BE2C (cell line): ENCODE measurements at places on chromosomes 16 and 17.

GRCh38 chr16:57541754-57542435 lies 548 bp upstream of the ADGRG5 start:
- no peak for DNase-seq

DNA sequence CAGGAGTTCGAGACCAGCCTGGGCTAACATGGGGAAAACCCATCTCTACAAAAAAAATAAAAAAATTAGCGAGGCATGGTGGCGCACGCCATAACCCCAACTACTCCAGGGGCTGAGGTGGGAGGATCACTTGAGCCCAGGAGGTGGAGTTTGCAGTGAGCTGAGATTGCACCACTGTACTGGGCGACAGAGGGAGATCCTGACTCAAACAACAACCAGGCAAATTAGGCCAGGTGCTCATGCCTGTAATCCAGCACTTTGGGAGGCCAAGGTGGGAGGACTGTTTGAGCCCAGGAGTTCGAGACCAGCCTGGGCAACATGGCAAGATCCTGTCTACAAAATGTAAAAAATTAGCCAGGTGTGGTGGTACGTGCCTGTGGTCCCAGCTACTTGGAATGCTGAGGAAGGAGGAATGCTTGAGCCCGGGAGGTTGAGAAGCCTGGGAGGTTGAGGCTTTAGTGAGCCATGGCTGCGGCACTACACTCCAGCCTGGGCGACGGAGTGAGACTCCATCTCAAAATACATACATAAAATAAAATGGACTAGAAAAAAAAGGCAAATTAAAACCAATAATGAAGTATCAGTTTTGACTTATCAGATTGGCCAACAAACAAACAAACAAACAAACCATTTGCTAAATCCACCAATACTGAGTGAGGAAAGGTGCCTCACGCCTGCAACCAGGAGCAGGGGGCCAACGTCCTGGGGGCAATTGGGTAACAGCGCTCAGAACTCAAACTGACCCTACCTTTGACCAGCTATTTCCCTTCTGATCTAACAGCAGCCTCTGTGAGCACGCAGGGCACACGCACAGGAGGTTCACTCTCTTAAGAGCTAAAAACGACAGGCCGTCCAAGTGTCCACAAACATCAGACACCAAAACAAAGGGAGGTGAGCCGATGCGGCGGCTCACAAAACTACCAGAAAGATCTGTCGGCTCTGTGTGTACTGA lies 19.4 kb upstream of the FASN start:
- DNase-seq, result no peak

DNA sequence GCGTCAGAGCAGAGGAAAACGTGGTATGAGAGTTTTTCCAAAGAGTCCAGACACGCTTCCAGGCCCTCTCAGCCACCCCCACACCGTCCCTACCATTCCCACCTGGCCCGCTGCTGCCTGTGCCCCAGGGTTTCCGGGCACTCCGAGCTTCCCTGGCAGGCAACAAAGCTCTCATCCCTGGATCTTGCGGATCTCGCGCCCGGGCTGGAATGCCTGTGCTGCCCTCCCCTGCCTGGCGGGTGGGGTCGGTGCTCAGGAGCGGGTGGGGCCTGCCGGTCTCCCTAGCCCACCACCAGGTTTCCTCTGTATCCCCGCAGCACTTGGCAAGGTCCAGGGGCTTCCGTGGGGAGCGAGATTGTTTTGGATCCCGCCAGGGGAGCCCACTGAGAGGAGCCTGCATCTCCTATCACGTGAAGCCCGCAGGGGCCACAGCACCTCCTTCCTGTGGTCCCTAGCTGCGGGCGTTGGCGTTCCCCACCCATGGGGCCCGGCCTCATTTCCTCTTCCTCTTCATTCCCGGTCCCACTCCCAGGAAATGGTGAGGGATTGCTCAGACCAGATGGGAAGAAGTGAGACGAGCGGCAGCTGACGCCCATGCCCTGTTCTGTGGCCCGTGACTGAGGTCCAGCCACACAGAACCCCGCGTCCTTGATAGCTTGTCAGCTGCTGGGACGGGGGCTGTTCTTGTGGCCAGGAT lies 11.0 kb downstream of the TBC1D24 start:
- no peak for DNase-seq

GRCh38 chr17:66518677-66519076 lies 216.3 kb downstream of the PRKCA start:
- no peak for DNase-seq

DNA sequence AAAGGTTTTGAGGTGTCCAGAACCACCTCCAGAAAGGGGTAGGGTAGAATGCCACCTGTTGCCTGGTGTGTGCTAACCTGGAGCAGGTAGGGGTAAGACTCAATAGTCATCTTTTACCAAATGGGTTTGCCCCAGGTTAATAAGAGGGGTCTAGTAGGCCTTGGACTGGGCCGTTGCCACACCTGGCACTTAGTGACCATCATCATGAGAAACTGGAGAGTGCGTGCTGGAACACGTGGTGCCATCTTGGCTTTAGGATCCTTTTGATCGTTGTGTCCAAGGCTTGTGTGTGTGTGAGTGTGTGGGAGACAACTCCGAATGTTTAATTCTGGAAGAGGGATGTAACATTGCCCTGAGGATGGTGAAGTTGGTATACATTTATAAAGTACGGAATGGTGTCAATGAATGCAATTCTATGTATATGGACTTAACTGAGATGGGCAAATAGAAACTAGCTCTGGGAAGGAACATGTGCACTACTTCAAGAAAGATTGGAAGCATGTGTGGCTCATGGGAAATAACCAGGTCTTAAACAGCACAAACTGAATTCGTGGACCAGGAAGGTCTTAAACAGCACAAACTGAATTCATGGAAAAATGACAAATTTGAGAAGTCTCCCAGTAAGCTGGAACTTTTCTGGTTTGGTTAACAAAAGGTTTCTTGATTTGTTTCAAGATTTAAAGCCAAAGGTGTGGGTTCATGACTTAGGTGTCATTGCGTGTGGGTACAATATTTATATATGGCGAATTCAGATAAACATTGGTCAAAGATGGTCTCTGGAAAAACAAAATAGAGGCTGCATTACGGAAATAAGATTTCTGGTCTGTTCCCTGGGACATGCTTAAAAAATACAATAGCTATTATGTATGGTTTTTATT lies 7.2 kb downstream of the FUS start:
- no peak for DNase-seq

DNA sequence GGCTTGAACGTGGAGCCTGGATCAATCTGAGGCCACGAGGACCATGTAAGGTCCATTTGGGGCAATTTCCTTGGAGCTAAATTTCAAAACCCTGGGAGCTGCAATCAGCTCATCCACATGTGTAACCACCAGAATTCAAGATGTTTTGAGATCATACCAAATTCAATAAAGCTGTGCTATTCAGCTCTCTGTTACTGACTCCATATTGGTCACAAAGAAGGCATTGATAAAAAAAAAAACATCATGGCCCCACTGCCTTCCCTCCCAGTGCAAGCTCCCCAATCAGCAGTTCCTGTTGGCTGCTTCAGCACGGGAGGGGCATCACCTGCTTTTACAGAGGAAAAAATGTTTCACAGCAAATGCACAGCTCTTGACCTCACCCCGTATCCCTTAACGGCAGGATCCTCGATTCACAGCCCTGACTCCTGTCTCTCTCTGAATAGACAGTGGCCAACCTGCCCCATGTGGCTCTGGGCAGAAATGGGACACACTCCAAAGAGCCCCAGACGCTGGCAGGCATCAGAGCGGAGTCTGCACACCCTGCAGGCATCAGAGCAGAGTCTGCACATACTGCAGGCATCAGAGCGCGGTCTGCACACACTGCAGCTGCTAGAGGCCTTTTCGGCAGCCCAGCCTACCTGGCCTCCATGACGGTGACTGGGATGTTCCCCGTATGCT lies 37.1 kb downstream of the FANCA start:
- DNase-seq, result peak; percentile 79

- no peak for DNase-seq
These were observed 67.5 kb downstream of the SEC14L1 start for GRCh38 chr17:77208217-77208808.

DNA sequence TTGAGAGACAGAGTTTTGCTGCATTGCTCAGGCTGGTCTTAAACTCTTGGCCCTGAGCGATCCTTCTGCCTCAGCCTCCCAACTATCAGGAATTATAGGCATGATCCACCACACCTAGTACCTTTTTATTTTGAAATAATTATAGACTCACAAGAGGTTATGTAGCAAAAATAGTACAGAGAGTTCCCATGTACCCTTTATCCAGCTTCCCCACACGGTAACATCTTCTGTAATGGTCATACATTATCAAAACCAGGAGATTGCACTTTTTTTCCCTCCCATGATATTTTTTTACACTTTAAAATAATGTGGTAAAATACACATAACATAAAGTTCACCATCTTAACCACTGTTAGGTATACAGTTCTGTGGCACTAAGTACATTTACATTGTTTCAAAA lies 28.8 kb upstream of the CACNG4 start:
- no peak for DNase-seq

GRCh38 chr16:15573274-15573895 lies 69.6 kb downstream of the MARF1 start:
- DNase-seq, result no peak

GRCh38 chr17:53979991-53980390 lies 157.3 kb downstream of the KIF2B start:
- DNase-seq, result no peak

GRCh38 chr17:68674029-68674925 lies 73.1 kb upstream of the FAM20A start:
- DNase-seq, result no peak

GRCh38 chr16:84194470-84195200 lies 3.7 kb downstream of the ADAD2 start:
- no peak for DNase-seq

- no peak for DNase-seq
These were observed 169.3 kb downstream of the RAB11FIP4 start for GRCh38 chr17:31560616-31561235.

DNA sequence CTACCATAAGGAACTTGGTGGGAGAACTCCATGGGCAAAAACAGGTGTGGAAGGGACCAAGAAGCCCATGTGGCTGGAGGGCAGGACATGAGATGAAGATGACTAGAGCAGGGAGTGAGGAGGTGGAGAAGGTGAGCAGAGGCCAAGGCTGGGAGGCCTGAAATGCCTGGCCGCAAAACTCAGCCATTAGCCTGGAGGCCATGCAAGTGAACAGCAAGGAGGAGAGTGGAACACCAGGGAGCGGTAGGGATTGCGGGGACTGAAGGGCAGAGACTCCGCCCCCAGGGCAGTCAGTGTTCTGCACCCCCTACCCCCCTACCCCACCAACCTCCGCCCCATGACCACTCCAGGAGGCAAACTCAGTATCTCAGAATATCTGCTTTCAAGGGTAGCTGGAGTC lies 17.0 kb downstream of the BCL7C start:
- peak; percentile 28 for DNase-seq

GRCh38 chr17:40168262-40168832 lies 8.9 kb upstream of the RAPGEFL1 start:
- DNase-seq, result no peak

DNA sequence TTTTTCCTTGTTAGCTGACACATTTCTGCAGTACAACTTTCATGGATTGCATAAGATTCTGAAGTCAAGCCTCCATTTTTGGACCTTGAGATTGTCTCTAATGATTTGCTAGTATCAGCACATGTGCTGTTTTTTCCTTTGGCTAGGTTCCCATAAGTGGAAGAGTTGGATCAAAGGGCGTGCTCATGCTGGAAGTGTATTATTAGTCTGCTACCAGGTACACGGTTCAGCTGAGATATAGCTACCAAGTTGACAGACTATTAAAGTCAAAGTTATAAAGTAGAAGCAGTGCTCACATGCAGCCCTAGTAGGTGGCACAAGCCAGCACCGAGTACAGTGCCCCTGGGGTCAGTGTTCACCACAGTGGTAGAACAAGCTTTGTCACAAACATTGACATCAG lies 3.2 kb downstream of the FAHD1 start:
- no peak for DNase-seq

GRCh38 chr17:46819906-46820351 lies 1.4 kb upstream of the WNT3 start:
- no peak for DNase-seq

- no peak for DNase-seq
These were observed 50.7 kb upstream of the NACA2 start for GRCh38 chr17:61641715-61642114.

DNA sequence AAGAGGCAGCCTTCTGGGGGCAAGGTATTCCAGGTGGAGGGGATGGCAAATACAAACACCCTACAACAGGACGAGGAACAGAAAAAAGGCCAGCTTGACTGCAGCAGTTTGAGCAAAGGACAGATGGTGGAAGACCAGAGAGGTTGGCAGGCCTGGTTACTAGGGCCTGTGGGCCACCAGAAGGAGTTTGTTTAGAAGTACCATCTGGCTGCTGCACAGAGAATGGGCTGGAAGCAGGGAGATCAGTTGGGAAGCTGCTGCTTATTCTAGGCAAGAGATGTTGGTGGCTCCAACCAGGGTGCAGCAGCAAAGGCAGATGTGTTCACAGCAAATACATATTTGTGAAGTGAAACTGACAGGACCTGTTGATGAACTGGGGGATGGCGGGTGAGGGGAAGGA lies 2.9 kb upstream of the YPEL2 start:
- DNase-seq, result no peak

DNA sequence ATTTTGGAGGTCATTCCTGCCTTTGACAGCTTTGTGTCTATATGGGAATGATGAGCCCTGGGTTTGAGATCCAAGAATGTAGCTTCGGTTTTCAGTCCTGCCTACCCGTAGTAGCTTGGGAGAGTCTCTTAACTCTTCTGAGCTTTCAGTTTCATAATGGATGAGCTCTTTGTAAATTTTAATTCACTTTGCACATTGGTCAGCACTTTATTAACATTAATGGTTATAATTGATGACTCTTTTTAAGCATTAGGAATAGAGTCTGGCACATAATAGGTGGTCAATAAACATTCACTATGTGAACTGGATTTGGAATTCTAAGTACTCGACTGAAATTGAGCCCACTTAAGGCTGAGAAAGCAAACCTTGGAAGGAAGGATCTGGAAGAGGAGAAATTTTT lies 17.3 kb downstream of the GPR139 start:
- DNase-seq, result no peak

GRCh38 chr16:21625026-21625425 lies 25.6 kb downstream of the METTL9 start:
- no peak for DNase-seq

- no peak for DNase-seq
These were observed 9.4 kb downstream of the C17orf100 start for GRCh38 chr17:6660805-6661463.

DNA sequence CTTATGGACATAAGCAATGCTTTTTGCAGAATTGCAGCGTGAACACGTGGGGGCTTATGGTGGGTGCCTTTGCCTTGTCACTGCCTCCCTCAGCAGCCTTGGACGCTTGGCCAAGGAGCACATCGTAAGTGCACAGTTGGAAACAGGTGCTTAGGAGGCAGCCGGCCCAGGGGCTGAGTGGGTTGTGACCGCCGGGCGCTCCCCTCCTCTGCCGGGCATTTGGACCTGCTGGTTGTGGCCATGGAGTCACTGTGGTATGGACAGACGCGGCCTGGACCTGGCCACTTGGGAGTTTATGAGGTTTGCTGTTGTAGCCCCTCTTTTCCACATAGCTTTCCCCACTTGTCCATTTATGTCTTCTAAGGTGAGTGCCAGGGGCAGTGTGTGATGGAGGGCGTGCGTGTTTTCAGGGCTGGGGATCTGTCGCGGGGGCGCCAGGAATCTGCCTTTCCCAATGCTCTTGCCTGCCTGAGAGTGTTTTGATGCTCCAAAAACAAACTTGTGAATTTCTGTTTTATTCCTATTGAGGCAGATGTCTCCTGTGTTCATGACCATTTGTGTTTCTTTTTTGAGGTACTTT lies 49.2 kb downstream of the PDPK1 start:
- no peak for DNase-seq

GRCh38 chr17:6070913-6071511 lies 833 bp downstream of the WSCD1 start:
- DNase-seq, result no peak
